Osteocyte (in vitro differentiated cells): ENCODE measurements at places on chromosomes 2 and 18. TPM values are rescaled to one million over a fixed set of nuclear protein-coding genes. Genes with fewer than 3 reads are reported as not detected.

IMMT gene
- 79.9 and 81.8 TPM in 2 replicates for total RNA-seq

HOXD13 gene
- not detected in 2 replicates for total RNA-seq

TFCP2L1 gene
- not detected in 2 replicates for total RNA-seq

KLHL41 gene
- 0.89 and 1.5 TPM in 2 replicates for total RNA-seq

POTEI gene
- 0.05 TPM in 1 of 2 replicates, not detected in the other for total RNA-seq

DNA sequence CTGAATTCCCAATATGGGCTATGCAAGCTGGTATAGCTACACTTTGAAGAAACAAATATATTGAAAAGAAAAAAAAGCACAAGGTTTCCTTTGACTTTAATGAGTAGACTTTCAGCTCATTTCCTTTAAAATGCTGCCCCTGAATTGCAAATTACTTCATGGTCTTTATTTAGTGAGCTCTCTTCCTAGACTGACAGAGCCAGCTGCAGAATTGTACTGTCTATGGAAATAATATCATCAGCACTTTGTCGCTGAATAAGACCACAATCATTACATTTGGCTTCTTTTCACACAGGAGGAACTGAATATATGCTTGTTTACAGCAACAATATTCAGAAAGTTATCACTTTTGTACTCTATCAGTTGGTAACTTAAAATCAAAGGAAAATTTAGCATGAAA is 41.7 kb downstream of the ARL5A start:
- no peak overlapping the region for H3K4me3 ChIP-seq
- DNase-seq = no peak
- no peak overlapping the region for H3K27ac ChIP-seq
- H3K4me1 ChIP-seq = no peaks in the 10 kb centered on the region
- H3K27me3 ChIP-seq = no peaks in the 10 kb centered on the region
- H3K36me3 ChIP-seq = peaks cover 30% of the 10 kb centered on the region

DNA sequence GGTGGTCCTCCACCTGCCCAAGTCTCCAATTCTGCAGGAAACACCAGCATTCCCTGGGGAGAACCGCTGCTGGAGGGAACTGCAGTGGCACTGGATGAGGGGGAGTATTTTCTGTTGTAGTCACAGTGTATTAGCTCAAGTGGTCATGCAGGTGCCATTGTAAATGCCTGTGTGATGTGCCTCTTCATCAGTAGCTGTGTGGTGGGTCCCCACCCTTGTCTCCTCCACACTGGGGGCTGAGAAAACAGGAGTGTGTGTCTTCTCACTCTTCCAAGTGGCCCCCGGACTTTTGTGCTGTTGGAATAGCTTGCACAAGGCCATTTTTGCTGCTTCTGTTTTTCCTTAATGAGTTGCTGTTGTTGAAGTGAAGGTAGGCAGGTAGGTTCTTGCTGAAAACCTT is 8.7 kb downstream of the NCK2 start:
- H3K27ac ChIP-seq = no peak overlapping the region
- H3K36me3 ChIP-seq = peaks cover 5% of the 10 kb centered on the region
- H3K4me1 ChIP-seq = peaks cover 27% of the 10 kb centered on the region
- H3K27me3 ChIP-seq = no peaks in the 10 kb centered on the region
- H3K4me3 ChIP-seq = no peak overlapping the region
- no peak for DNase-seq

DNA sequence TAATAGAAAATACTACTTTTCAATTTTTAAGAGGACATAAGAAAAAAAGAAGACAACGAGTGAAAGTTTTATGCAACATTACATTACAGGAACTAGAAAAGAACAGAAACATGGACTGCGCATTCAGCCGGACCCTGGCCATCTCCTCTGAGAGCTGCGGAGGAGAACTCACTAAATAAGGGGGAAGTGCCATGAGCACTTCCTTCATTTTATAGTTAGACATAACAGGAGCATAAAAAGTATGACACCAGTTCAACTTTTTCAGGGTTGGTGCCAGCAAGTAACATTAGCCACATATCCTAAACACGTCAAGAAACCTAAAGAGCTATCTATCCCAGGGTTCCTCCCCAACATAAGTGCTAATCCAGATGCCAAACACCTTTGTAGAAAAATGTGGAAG is 78.0 kb upstream of the SERTAD2 start:
- no peak for DNase-seq
- peaks cover 37% of the 10 kb centered on the region for H3K4me1 ChIP-seq
- no peaks in the 10 kb centered on the region for H3K27me3 ChIP-seq
- H3K4me3 ChIP-seq = no peak overlapping the region

DNA sequence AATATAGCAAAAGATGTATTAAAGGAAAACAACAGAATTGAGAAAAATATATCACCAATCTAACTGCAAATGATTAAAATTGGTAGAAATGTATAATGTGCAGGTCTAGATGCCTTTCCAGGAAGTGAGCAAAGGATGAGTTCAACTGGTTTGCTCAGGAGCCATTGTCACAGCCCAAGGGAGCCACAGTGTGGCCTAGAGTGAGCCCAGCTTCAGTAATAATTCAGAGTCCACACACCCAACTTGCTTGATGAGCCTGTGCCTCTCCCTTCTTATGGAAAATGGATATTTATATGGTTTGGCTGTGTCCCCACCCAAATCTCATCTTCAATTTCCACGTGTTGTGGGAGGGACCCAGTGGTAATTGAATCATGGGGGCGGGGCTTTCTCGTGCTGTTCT is 92.2 kb upstream of the ASAP2 start:
- H3K27ac ChIP-seq = no peak overlapping the region
- no peaks in the 10 kb centered on the region for H3K36me3 ChIP-seq
- H3K27me3 ChIP-seq = no peaks in the 10 kb centered on the region
- no peak for DNase-seq
- H3K4me1 ChIP-seq = peaks cover 26% of the 10 kb centered on the region

- peak overlapping the region; percentile 92 for H3K4me3 ChIP-seq
- H3K27ac ChIP-seq = peak overlapping the region; percentile 91
- H3K27me3 ChIP-seq = no peaks in the 10 kb centered on the region
- H3K4me1 ChIP-seq = peaks cover 49% of the 10 kb centered on the region
- no peaks in the 10 kb centered on the region for H3K36me3 ChIP-seq
Measured at GRCh38 chr2:190881598-190882410, 1.2 kb downstream of the GLS start.

DNA sequence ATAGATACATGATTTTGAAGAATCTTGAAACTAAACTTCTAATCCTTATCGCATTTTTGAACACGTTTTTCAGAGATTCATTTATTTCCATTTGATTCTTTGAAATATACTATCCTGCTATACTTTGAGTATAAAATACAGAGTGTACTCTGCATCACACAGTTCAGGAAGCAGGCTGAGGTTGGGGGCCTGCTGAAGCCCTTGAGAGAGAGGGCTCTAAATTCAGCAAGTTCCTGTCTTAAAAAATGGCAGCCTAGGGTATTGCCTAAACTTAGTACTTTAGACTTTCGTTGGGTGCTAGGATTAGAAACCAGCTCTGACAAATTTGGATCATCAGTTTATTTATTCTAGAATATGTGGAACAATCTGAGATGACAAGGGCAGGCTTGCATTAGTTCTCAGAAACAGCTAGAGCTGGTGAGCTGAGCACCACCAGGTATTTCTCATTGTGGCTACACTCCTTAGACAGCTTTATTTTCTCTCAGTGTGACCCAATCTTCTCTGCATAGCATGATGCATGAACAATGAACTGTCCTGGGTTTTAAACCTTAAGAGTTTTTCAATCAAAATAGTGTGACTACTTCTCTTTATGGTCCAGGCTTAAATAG is 49.1 kb downstream of the TFPI start:
- peaks cover 28% of the 10 kb centered on the region for H3K36me3 ChIP-seq
- H3K27me3 ChIP-seq = no peaks in the 10 kb centered on the region

GRCh38 chr2:219638948-219639755 is 11.7 kb downstream of the SLC4A3 start:
- H3K27ac ChIP-seq = no peak overlapping the region
- peaks cover 10% of the 10 kb centered on the region for H3K4me1 ChIP-seq
- no peak overlapping the region for H3K4me3 ChIP-seq
- peaks cover 2% of the 10 kb centered on the region for H3K36me3 ChIP-seq
- no peak for DNase-seq
